GM04504 (cell line): ENCODE measurements at places on chromosomes 4 and X.

DNA sequence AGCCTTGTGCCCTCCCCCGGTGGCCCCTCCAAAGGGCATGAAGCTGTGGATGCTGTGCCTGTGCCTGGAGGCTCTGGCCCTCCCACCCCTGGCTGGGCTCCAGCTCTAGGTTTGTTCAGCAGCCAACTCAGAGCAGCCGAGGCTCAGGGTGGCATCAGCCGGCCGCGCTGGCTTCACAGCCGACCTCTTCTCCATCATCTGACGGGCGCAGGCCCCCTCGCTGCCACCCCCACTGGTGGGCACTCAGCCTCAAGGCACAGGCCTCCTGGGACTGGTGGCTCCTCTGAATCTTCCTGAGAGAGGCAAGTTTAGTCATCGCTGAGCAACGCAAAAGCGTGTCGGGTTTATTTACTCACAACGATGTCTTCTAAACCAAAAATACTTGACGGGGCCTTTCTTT is 46.0 kb downstream of the PCGF3 start:
- DNase-seq: no peak

- no peak for DNase-seq
Observed at GRCh38 chrX:6770936-6771335, 236.0 kb upstream of the VCX3A start.

GRCh38 chr4:176817204-176817603 is 24.5 kb upstream of the VEGFC start:
- no peak for DNase-seq

- DNase-seq: no peak
Observed at GRCh38 chr4:68921051-68921450, 30.6 kb downstream of the UGT2A3 start.

DNA sequence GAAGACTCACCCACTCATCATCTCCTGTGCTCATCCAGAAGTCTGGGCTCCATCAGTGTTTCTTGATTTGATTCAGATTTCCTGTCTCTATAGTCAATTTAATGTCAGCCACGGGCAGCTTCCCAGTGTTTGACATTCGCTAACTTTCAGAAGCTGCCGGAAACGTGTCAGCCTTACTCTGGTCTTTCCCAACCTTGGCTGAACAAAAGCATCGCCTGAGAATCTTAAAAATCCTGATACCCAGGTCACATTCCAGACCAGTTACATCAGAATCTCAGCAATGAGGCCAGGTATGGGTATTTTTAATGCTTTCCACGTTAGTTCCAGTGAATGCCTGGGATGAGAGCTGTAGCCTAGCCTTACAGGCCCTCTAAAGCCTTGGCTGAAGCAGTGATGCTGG is 233.8 kb downstream of the FRMPD4 start:
- DNase-seq: peak; percentile 44

- DNase-seq: no peak
Observed at GRCh38 chr4:63529581-63530337, 879.5 kb downstream of the TECRL start.

DNA sequence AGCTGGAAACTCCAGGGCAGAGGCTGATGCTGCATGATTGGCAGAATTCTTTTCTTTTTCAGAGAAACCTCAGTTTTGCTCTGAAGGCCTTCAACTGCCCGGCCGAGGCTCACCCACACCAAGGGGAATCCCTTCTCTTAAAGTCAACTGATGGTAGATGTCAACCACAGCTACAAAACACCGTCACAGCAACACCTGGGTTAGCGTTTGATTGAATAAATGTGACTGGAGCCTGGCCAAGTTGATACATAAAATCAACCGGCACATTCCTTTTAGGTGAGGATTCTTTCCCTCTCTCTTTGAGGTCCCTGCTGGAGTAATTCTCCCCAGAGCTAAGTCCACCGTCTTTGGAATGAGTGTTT is 15.2 kb upstream of the KIAA0232 start:
- DNase-seq: no peak

DNA sequence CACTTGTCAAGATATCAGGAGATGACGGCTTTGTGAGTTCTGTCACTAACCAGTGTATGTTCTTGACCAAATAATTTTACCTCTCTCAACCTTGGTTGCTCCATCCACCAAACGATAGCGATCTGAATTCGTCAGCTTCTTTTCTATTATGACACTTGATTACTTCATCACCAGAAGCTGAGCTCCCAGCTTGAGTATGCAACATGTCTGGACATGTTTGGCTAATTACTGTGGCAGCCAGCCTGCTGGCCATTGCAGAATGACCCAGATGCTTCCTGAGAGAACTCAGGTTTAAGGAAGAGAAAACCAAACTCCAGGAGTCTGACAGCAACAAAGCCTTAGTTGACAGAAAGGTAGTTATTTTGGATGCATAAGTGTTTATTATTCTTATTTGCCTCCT is 46.4 kb upstream of the PARM1 start:
- peak; percentile 17 for DNase-seq

GRCh38 chr4:3853388-3854035 is 87.3 kb downstream of the ADRA2C start:
- DNase-seq: no peak

GRCh38 chr4:185592845-185593488 is 57.7 kb upstream of the PDLIM3 start:
- DNase-seq: no peak

- DNase-seq: no peak
Observed at GRCh38 chr4:122895336-122895995, 26.9 kb downstream of the NUDT6 start.

DNA sequence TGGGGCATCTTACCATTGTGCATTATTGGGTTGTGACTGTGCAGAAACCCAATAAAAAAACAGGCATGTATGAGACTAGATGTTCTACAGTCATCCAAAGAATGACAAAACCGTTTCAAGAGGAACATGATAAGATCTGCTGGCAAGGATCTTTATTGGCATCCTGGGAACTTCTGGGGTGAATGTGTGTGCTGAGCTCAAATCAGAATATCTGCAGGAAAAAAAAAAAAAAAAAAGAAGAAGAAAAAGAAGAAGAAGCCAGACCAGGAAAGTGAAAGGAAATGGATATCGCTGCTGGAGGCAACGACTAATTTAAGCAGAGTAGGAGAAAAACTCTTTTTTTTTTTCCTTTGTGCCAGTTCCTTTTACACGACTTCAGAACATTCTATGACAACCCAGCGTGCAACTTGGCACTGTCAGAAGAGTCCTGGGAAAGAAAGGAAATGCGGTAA is 484.2 kb upstream of the BOD1L1 start:
- DNase-seq: peak; percentile 91

GRCh38 chr4:107862658-107863057 is 37.9 kb downstream of the SGMS2 start:
- no peak for DNase-seq

DNA sequence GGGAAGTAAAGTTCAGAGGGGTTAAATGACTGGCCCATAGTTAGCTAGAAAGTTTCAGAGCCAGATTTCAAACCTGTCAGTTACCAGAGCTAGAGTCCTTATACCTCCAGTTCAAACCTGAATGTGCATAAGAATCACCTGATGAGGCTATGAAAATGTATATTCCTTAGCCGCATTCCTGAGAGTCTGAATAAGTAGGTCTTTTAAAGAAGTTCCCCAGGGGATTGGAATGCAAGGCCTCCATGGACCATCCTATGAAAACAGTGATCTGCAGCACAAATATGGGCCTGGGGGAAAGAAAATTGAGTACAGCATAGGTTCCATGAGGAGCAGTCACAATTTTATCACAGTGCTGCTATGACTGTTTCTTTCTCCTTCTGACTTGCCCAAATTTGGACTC is 263.9 kb upstream of the CXorf66 start:
- no peak for DNase-seq

DNA sequence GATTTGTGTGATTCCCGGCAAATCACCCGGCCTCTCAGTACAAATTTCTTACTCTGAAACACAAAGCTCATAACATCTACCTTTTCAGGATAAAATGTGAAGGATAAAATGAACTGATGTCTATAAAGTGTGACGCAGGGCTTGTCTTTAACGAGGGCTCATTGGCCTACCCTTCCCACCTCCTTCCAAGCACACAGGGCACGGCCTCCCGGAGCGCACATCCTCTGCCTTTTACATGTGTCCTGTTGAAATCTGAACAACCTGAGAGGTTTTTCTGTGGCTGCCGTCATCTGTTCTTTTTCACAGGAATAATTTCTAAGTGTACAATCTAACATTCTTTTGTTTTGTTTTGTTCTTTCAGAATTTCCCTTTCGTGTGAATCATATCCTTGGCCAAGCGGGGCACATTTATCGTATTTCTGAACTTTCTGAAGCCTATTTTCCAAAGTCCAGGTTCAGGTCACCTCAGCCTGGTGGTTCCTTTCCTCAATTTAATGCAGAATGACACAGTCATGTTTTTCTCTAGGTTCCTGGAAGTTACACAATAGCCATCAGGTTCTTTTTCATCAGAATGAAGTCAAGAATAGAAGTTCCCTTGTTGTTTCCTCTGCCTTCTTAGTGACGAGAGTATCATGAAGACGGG is 53.1 kb upstream of the SPRY1 start:
- no peak for DNase-seq

DNA sequence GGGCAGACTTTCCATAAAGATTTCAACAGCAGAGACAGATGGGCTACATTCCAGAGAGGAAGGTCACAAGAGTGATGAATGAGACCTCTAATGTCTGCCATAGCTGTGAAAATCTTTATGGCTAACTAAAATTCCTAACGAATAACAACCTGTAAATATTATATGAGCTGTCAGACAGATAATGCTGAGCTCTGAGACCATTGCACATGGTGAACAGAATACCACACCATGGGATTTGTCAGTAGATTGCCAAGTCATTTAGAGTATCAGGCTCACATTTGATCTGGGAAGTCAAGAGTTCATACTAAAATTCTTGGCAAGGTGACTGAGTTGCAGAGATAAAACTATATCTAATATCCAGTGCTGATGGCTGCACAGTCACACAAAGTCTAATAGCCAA is 259.2 kb upstream of the FTHL17 start:
- no peak for DNase-seq

GRCh38 chrX:56228914-56229313 is 3.2 kb upstream of the KLF8 start:
- no peak for DNase-seq
